ENCODE measurements at places on chromosomes 6 and 20.
A peak's percentile ranks its signal among the peaks of the same experiment; 100 is the strongest.

GRCh38 chr6:168886964-168887363 lies 366.7 kb downstream of the THBS2 start:
- no peak for DNase-seq

- DNase-seq, result no peak
Measured at GRCh38 chr6:96926425-96926824, 1.9 kb downstream of the KLHL32 start.

- DNase-seq, result no peak
Measured at GRCh38 chr6:144314562-144314961, 29.4 kb downstream of the UTRN start.

DNA sequence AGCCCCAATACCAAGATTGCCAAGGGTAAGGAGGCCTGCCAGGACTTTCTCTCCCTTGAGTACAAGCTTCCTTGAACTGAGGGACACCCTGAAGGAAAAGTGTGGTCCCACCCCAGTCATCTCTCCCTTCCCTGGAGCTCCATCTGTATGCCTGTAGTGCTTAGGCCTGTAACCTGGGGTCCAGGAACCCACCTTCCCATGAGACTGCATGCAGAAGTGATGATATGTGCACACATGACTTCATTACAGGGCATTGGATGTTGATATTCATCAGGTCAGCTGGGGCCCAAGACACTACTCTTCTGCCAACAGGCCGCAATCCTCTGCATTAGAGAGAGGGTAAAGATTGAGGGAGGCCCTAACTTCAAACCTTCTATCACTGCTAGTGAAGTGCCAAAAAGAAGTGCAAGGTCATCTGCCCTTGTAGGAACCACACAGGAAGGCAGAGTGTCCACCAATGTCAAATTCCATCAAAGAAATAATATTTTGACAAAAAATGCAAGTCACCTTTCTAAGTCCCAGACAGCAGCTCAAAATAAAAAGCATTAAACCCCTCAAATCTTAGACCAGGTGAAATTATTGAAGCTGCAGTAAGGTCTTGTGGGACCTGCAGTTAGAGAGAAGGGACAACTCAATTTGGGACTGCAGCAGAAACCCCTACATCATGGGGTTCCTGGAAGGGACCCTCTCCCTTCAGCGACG lies 5.1 kb downstream of the HLA-F start:
- no peak for DNase-seq

- DNase-seq, result no peak
Measured at GRCh38 chr20:36541227-36541767, at the start of gene MYL9. MYL9 (plus strand) TSS chr20:36541519; CDS start chr20:36544885, 3,366 bp downstream.

GRCh38 chr6:106510090-106510970 lies 119.0 kb downstream of the RTN4IP1 start:
- peak; percentile 96 for DNase-seq

DNA sequence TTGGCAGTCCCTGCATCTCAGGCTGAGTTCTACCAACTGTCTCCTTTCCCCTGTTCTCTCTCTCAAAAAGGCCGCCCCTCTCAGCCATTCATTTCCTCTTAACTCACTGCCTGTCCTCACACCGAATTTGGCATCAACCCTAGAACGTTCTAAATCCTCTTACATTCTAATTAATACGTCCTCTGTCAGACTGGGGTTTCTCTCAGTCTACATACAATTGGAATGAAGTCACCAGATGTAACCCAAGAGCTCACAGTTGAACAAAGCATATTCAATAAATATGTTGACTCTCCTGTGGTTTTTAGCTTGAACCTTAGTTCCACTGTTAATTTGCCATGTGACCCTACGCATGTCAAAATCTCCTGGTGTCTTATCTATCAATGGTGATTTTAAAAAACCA lies 269.6 kb downstream of the CLIC5 start:
- no peak for DNase-seq

DNA sequence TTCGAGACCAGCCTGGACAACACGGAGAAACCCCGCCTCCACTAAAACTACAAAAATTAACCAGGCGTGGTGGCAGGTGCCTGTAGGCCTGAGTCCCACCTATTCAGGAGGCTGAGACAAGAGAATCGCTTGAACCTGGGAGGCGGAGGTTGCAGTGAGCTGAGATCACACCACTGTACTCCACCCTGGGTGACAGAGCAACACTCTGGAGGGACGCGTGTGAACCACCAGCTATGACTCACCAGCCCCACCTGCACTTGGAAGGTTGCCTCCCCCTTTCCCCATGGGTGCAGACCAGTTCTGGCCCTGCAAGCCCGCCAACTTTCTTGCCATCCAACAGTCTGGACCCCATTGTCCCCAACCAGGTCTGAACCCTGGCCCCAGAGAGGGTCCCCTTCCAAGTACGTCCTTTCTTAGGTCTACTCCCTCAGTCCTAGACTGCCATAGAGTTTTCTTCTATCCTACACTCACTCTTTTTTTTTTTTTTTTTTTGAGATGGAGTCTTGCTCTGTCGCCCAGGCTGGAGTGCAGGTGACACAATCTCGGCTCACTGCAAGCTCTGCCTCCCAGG lies 29.2 kb downstream of the ATP9A start:
- no peak for DNase-seq

Measured in Karpas-422 (cell line).